Activated naive CD8-positive, alpha-beta T cell treated with anti-CD3 and anti-CD28 coated beads, Interleukin-2, amount 10 ng/mL, durations not matched to agents 7 days and 5 days (primary cell): ENCODE measurements at places on chromosomes 7 and 10. TPM values are rescaled to one million over a fixed set of nuclear protein-coding genes. Genes with fewer than 3 reads are reported as not detected.

The PIK3AP1 gene
- total RNA-seq: 7.4 TPM

The PPA1 gene
- total RNA-seq: 107 TPM

The SUV39H2 gene
- total RNA-seq: 22.3 TPM

The TYW1B gene
- 4.5 TPM for total RNA-seq

The OR2A42 gene
- total RNA-seq: not detected

The COBL gene
- total RNA-seq: not detected

The SYT15 gene
- total RNA-seq: 1.1 TPM

The PLA2G12B gene
- total RNA-seq: not detected

The FFAR4 gene
- not detected for total RNA-seq

The PAX4 gene
- not detected for total RNA-seq

The RAB19 gene
- total RNA-seq: 8.1 TPM

The AGAP9 gene
- 4.3 TPM for total RNA-seq

The HOXA1 gene
- 0.72 TPM for total RNA-seq

The AOAH gene
- 19.4 TPM for total RNA-seq

The SPDYE16 gene
- total RNA-seq: 0.22 TPM

The SHLD2 gene
- 26.1 TPM for total RNA-seq

The TES gene
- 119 TPM for total RNA-seq

The LIPF gene
- total RNA-seq: not detected

The TSPAN33 gene
- 10.0 TPM for total RNA-seq

The UCMA gene
- total RNA-seq: not detected

The RBM48 gene
- 22.6 TPM for total RNA-seq

The URGCP gene
- 26.5 TPM for total RNA-seq

The AKR1C2 gene
- total RNA-seq: not detected

The CALML5 gene
- not detected for total RNA-seq

The SPDYE2 gene
- not detected for total RNA-seq

The NUTM2D gene
- total RNA-seq: 2.6 TPM

The RSPH10B gene
- 0.53 TPM for total RNA-seq

The PSD gene
- total RNA-seq: 4.3 TPM
